Left lung (tissue), 14 donors: ENCODE measurements at places on chromosomes 5 and 9. TPM values are rescaled to one million over a fixed set of nuclear protein-coding genes. Genes with fewer than 3 reads are reported as not detected.

The ADAMTSL2 gene
- 18.3 TPM for polyA plus RNA-seq

The SNCAIP gene
- 19.2 TPM for polyA plus RNA-seq

DNA sequence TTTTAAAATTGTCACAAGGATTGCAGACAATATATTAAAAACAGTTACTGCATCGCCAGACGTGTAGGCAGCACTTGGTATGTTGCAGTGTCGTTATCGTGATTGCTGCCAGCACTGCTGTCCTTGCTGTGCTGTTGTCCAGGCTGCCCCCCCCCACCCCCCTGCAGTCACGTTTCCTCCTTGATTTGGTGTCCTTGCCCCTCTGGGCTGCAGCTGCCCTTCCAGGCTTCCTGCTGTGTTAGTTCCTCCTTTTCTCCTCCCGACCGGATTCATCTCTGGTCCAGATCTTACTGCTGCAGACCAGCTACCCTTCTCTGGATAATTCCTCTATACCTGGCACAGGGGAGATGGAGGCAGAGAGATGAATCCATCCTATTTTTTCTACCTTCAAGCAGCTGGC, 298.9 kb downstream of the TRIM32 start:
- DNase-seq = no peak

DNA sequence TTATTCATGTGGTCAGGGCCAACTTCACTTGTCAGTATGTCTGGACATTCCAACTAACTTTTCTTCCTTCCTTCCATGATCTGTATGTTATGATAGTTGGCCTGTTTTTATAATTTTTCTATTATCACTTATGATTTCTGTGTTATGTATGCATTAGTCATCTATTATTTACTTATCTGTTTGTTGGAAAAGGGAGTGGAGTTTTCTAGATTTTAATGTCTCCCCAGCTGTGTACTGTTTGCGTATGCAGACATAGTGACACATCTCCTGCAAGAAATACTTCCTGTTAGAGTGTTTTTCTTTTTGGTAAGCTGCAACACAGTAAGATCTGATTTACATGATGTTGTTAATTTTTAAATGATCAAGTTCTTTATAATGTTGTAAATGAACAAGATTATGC, 8.7 kb upstream of the INSYN2B start:
- no peak for DNase-seq

- DNase-seq = no peak
Measured at GRCh38 chr5:56377573-56377972, 144.4 kb upstream of the ANKRD55 start.

- DNase-seq = no peak
Measured at GRCh38 chr5:60445921-60446320, 254.0 kb downstream of the DEPDC1B start.

- DNase-seq = no peak
Measured at GRCh38 chr5:10668697-10669096, 92.3 kb downstream of the DAP start.

DNA sequence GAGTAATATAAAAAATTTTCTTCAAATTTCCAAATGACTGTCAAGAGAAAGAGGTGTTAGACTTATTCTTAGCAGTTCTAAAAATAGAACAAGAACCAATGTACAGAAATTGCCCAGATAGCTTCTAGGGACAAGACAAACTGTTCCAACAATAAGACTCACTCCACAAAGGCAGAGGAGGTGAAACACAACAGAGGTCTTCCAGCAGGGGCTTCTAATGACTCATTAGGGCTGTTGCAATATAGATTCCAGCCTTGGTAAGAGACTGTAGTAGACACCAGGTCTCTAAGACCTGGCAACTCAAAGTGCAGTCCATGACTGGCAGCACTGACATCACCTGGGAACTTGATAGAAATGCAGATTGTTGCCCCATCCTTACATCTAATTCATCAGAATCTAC, 134.6 kb upstream of the VLDLR start:
- DNase-seq = no peak

DNA sequence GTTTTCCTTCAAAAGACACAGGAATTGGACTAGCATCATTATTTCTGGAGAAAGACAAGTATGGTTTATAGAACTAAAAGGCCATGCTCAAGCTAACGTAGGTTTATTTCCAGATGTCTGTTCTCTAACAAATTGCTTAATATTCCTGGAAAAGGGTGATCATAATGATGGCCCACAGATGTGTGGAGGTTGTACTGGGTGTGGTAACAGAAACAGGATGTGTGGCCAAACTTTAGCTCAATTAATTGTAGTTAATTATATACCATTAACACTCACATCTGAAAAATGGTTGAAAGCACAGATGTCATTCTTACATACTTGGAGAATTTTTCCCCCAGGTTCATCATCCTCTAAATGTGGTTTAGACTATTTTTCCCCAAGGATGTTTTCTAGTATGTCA, 292.7 kb upstream of the RASA1 start:
- no peak for DNase-seq

GRCh38 chr9:72906810-72907209, 46.0 kb downstream of the ALDH1A1 start:
- DNase-seq = no peak

DNA sequence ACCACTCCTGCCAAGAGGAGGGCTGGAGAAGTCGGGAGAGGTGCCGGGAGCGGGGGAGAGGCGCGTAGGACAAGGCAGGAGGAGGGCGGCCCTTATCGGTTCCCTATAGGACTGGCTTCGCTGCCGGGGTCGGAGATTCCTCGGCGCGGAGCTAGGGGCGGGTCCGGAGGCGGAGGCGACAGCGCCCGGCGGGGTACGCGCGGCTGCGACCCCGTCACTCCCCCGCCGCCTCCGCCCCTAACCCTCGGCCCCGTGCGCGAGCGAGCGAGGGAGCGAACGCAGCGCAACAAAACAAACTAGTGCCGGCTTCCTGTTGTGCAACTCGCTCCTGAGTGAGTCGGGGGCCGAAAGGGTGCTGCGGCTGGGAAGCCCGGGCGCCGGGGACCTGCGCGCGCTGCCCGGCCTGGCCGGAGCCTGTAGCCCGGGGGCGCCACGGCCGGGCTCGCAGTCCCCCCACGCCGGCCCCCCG, 2.0 kb downstream of the GLIS3 start:
- peak; percentile 90 for DNase-seq

DNA sequence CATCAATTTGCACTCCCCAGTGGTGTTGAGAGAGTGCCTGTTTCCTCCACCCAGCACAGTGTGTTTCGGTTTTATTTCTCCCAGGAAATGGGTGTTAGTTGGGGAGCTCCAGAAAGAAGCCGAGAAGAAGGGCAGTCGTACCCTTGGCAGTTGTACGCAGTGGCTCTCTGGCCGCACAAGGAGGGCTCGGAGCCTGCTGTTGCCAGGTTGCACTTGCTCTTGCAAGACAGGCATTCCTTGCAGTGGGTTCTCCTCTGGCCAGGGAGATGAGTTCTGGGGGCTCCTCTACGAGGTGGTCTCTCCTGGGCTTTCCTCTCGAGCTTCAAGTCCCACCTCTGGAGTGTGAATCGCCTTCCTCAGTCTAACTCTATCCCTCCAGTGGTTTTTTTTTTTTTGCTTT, 29.1 kb downstream of the QRFP start:
- no peak for DNase-seq

DNA sequence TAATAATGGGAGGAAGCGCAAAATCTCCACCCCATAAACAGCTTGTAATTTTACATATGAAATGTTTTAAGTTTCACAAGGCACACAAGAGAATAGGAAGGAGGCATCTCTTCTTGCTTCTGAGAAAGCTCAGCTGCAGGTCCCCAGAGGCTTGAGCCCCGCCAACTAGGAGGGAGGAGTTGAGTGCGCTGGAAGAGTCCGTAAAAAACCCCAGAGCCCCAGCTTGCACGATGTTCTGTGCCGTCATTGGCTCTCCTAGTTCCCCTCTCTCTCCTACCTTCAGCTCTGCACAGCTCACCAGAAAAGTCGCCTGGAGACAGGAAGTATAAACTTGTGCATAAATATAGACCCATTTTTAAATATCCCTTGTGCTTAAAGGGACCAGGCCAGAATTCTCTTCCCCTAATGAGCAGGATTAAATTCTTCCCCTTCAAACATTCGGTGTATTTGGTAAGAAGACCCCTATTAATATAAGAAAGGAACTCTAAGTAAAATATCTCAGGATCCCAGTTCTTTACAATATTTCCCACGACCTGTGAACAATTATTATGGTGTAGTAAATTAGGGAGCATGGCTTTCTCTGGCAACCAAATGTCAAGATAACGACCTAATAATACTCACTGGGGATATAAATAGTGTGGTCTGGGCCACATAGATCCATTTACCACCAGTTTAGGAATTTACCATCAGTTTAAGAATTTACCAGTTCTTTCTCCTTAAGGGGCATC, 13.7 kb downstream of the GLRX start:
- DNase-seq = peak; percentile 77

DNA sequence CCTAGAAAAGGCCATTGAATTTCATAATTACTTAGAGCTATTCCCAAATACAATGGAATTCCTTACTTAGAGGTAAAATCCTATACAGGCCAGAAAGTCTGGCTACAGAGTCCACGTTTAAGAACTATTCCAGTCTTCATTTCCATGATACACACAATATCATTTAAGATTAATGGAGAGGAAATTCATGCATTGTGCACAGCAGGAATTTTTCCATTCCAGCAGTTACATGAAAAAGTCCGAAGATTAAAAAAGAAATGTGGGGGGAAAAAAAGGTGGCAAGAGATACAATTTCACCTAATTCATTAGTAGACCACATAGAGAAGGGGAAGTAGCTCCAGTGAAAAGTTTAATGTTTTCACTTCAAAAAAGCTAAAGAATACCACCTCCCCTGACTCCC, 63.1 kb downstream of the CHD1 start:
- no peak for DNase-seq

DNA sequence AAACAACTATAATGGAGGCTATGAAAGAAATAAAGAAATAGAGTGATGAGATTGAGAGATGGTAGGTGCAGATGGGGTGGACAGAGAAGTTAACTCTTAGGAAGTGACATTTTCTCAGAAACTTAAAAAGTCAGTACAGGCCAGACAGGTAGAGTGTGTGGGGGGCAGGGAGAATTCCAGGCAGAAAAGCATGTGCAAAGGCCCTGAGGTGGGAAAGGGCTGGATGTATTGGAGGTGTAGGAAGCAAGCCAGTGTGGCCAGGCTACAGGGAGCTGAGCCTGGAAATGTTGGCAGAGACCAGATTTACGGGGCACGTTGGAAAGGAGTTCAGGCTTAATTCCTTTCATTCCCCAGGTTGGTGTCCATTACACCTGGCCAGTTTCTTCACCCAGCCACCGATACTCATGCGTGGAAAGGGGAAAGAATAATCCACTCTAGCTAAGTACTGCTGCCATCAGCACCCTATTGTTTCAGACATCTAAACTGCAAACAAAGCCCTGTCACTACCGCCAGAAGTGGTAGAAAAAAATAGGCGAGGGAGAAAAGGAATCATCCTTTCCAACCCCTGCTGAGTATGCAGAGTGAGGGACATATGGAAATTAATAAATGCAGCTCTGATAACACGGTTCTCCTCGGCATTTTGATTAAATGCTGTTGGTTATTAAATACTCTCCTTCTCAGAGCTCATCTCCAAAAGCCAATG, 116.8 kb upstream of the GPR151 start:
- DNase-seq = no peak
